ENCODE measurements at places on chromosomes 16 and 17.
A peak's percentile ranks its signal among the peaks of the same experiment; 100 is the strongest.

DNA sequence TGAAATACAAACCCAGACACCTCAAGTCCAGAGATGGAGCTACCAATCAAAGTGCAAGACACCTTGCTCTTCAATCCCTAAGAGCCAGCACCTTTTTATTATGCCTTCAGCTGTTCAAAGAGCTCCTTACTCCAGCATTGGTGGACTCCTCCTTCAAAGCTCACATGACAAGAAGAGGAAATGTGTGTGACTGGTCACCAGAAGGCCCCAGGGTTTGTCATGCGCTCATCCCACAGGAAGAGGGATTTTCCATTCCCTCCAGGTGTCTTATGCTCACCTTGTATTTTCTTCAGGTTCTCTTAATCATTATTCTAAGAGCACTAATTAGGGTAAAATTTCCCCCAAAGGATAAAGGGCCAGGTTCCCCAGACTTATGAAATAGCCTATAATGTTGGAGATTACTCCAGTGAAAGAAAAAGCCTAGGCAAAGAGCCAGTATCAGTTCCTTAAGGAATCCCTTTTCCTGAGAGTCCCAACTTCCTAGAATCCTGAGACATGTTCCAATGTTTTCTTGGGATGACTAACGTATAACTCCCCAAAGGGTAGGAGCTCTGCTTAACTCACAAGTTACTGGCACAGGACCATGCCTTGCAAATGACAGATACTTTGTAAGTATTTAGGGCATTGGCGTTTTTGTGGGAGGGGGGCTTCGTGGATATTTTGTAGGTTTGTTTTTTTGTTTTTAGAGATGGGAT is 56.9 kb upstream of the SOX9 start:
- no peak for DNase-seq

DNA sequence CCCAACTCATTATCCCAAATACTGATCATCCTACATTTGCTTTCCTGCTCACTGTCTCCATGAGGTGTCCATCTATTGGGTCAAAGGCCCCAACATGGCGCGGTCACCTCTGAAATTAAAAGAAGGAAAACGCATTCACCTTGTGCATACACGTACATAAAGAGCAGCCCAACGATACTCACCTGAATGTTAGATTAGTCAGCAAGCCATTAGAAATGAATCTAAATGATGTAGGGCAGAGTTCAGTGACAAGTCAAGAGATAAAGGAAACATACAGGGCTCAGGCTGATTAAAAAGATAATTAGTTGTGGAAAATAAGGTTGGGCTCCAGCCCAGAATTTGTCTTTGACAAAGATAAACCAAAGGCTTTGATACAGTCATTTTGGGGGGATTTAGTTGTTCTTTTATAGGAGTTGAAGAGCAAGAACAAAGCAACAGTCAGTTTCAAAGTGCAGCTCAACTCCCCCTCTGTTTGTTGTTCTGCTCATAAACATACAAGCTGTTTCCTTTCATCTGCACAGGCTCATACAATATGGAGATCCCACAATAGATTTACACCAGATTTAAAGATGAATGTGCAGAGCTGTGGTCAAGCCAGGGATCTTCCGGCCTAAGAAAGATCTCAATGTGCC is 21.1 kb downstream of the NXPH3 start:
- no peak for DNase-seq

DNA sequence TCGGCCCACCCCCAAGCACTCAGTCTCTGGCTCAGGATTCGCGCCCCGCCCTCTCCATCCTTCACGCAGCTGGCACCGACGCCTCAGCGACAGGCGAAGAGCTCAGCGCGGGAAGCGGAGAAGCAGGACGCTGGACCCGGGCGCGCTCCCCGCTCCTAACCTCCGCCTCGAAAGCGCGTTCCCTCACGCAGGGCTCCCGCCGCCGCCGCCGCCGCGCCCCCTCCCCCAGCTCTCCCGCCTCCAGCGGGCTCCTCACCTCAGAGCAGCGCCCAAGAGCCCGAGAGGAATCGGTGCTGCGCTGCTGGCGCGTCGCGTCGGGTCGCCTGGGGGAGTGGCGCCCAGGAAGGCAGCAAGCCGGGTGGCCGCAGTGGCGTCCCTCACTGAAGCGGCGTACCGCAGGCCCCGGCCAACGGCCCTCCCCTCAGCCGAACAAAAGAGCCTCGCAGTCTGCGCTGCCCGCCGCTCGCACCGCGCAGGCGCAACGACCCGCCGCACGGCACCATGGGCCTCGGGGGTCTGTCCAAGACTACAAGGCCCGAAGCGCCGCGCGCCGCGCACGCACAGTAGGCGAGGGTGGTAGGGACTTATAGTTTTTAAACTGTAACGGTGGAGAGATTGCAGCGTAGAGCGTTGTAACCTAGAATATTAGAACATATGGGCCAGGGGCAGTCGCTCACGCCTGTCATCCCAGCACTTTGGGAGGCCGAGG is at the start of gene CBX1:
TSS of gene CBX1 (minus strand) at position 467 of the 709 bp plus-strand sequence. CDS start 24,474 bp downstream, outside the sequence.
- DNase-seq: peak; percentile 75

DNA sequence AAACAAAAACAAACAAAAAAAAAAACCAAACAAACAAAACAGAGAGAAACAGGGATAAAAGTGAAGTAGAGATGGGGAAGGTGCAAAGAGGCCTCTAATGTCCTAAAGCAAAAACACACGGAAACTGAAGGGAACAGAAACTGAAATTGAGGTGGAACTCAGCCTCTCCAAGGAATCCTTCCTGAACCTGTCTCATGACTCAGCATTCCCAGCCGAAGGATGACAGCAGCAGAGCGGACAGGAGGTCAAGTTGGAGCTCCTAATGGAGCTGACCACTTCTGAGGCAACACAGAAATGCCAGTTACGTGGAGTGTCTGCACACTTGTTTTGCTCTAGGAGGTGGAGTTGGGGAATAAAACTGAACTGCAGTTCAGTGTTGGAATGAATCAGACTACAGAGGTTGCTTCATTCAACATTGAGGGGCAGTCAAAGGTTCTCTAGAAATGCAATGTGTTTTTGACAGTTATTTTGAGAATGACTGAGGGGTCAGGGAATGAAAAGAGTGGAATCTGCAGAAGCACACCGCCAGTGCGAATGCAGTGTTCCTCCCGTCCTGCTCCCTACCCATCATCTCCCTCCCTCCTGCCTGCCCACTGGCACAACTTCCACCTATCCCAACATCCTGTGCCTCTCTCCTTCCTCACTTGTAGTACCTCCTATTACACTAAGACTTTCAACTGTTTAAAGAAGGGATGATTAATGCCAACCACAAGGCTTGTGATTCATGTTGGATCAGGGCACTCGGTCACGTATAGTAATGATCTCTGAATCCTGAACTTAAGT is 6.3 kb downstream of the UBE2O start:
- DNase-seq: peak; percentile 86

DNA sequence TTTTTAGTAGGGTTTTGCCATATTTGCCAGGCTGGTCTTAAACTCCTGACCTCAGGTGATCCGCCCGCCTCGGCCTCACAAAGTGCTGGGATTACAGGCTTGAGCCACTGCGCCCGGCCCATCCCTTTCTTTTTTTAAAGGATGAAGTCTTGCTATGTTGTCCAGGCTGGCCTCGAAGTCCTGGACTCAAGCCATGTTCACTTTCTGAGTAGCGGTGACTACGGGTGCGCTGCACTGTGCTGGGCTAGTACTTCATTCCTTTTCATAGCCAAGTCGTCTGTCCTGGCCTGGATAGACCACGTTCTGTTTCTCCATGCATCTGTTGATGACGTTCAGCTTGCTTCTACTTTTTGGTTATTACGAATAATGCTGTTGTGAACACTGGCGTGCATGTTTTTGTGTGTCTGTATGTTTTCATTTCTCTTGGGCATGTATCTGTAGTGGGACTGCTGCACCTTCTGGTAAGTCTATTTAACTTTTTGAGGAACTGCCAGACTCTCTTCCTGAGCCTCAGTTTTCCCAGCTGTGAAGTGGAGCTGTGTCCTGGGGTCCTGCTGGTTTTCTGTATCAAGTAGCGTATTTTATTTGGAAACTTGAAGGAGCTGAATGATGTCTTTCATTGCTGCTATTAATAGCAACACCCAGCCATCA is 40.0 kb upstream of the GSE1 start:
- DNase-seq: no peak

GRCh38 chr16:72927199-72928089 is 120.5 kb downstream of the ZFHX3 start:
- DNase-seq: peak; percentile 95

GRCh38 chr17:3032258-3033247 is 30.9 kb downstream of the OR1D5 start:
- DNase-seq: no peak

GRCh38 chr16:2816751-2817339 is at the start of gene PRSS21:
TSS of gene PRSS21 (plus strand) at chr16:2817237. CDS start at chr16:2817269, 32 bp downstream.
- DNase-seq: no peak

GRCh38 chr17:69412251-69412671 is 2.2 kb upstream of the MAP2K6 start:
- no peak for DNase-seq

DNA sequence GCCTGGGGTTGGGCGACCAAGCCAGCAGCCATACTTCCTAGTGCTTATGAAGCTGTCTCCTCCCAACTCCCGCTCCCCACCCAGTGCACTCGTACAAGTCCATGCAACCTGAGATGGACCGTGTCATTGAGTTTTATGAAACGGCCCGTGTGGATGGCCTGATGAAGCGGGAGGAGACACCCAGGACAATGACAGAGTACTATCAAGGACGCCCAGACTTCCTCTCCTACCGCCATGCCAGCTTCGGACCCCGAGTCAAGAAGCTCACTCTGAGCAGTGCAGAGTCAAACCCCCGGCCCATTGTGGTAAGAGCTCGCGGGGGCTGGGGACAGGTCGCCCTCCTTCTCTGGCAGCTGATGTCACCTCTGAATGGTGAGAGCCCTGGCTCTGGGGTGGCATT is 11.0 kb upstream of the KATNB1 start:
- no peak for DNase-seq

- DNase-seq: no peak
Observed at GRCh38 chr17:76053246-76054111, 18.8 kb downstream of the SRP68 start.

DNA sequence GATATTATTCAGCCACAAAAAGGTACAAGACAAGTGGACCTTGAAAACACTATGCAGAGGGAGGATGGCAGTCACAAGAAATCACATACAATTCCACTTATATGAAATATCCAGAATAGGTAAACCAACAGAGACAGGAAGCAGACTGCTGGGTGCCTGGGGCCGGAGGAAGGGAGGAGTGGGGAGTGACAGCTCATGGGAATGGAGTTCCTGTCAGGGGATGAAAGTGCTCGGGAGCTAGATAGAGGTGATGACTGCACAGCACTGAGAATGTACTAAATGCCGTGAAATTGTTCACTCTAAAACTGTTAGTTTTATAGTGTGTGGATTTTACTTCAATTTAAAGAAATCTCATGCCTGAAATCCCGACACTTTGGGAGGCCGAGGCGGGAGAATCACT is 74.2 kb upstream of the MED9 start:
- no peak for DNase-seq

DNA sequence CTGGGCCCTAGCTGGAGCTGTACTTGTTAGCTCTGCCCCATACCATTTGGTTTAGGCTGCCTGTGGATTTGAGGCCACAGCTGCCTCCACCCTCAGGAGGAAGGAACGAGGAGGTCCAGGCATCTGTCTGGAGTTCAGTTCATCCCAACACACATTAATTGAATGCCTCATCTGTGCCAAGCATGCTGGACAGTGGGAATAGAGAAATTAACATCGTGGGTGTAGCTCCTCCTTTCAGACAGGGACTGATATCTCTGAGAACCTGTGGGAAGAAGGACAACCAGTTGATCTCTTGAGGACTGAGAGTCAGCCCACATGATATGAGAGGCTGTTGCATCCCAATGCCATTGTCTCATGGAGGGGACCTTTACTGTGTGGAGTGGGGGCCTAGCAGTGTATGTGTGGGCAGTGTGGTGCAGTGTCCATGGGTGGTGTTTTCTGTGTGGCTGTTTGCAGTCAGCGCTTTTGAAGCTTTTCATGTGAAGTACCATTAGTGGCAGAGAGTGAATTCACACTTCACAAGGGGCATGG is 29.4 kb upstream of the DDX52 start:
- no peak for DNase-seq

- no peak for DNase-seq
Observed at GRCh38 chr17:61702450-61702849, 111.4 kb upstream of the NACA2 start.

DNA sequence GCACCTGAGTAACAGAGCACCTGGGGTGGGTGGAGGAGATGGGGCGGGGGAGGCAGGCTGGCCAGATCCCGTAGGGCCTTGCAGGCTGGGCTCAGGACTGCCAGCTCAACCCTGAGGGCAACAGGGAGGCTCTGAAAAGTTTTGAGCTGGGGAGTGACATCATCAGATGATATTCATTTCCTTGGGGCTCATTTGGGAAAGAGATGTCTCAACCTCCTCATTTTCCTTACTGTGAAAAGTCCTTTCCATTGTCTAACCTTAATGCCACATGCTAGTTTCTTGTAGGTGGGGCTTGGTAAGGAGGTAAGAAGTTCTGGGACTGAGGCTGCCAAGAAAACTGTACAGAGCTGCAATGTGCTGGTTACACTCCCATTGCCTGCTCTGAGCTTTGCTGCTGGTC is 3.7 kb downstream of the TNS4 start:
- no peak for DNase-seq

DNA sequence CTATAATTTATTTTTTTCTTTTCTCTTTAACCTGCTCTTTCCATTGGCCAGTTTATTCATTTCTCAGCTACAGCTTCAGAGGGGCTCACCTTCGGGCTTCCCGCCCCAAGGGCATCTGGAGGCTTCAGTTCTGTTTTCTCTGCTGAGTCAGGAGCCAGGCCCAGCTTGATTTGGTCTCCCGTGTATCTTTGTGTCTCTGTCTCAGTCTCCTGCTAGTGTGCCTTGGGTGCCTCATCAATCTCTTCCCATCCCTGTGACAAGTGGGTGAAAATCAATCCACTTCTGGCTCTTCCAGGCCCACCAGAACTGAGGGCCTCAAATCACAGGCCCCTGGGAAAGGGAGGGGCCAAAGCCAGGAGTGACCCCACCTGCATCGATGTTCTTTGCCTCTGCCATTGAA is 72.1 kb downstream of the CCDC182 start:
- DNase-seq: no peak

DNA sequence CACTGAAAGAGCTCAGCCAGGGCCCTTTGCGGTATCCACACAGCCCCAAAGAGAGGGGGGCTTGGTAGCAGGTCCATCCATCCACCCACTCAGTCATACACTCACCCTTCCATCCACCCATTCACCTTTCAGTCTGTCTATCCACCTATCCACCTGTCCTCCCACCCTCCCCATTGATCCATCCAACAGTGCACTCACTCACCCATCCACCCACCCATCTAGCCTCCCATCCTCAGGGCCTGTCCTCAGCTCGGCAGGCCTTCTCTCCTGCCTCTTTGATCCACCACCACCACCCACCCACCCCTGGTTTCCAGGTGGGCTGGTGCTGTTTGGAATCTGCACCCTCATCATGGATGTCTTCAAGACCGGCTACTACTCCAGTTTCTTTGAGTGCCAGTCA is 1.2 kb downstream of the OTOP2 start:
- no peak for DNase-seq

DNA sequence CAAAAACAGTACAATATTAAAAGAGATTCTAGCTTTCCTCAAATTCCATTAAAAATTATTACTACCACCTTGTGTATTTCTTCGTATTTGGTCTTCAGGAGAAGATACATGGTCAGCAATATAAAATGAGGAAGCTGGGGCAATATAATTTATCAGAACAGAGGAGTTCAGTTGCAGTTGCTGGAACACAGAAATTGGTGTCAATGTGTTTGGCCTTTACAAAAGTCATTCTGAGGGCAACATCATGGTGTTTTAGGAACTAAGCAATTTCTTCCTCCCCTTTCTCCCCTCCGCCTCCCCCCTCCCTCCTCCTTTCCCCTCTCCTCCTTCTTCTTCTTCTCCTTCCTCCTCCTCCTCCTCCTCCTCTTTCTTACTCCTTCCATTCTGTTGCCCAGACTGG is 102.1 kb downstream of the YPEL2 start:
- no peak for DNase-seq

All from T47D (cell line).